Neural progenitor cell (in vitro differentiated cells): ENCODE measurements at places on chromosomes 12 and 14. TPM values are rescaled to one million over a fixed set of nuclear protein-coding genes. Genes with fewer than 3 reads are reported as not detected.

TPH2 gene
- 0.12 TPM in 1 of 2 replicates, not detected in the other for total RNA-seq

DNA sequence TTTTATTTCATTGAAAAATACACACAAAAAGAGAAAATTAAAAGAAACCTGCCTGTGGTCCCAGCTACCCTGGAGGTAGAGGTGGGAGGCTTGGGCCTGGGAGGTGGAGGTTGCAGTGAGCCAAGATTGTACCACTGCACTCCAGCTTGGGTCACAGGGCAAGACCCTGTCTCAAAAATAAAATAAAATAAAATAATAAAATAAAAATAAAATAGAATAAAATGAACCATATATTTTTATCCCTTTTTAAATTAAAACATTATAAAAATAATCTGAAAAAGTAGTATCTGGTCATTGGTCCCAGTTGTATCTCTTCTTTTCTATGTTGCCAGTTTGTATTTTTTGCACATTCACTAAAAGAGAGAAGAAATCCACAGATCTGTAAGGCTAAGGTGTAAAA is 16.7 kb upstream of the FAM234B start:
- no peak for DNase-seq

DNA sequence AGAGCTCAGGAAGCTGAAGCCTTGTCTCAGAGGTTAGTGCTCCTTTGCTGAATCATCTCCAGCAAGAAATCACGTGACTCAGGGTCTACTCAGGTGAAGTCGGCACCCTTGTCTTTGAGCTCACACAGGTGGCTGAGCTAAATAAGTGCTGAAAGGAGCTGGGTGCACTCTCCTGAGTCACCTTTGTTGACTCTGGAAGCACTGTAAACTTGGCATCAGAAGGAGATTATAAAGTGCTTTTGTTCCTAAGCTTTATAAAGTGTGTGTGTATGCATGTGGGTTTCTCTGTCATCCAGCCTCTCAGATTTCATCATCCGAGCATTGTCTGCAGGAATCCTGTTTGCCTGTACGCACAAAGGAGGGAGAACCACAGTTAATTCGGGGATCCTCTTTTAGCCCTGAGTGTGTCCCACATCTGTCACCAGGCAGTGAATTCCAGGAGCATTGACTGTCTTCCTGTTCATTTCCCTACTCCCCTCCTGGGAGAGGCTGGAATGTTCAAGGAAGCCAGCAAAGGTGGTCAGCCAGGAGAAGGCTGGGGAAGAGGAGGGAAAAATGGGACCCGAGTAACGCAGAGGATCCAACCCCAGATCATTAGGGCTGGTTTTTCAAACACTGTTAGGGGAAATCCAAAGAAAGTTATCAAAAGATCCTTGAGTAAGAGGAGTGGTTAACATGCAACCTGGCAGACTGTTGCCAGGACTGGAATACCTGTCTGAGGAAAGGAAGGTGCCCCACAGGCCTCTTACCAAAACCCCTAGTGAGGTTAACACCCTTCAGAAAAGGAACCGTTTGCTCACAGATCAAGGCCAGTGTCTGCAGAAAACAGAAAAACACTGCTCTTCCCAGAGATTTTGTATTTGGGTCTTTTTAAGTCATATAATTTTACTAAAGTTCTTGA is 157.5 kb upstream of the HIF1A start:
- DNase-seq, result peak; percentile 54

CLEC9A gene
- not detected in 2 replicates for total RNA-seq

DNA sequence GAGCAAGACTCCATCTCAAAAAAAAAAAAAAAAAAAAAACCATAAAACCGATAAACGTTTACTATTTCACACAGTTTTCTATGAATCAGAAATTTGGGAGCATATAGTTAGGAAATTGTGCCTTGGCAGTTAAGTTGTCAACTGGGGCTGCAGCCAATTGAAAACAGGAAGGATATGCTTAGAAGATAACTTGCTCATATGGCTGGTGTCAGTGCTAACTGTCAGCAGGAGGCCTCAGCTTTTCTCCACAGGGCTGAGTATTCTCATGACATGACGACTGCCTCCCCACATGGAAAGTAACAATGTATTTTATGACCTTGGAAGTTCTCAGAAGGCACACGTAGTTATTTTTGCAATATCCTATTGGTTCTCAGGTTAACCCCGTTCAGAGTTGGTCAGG is 29.6 kb upstream of the OR5AU1 start:
- no peak for DNase-seq

DNA sequence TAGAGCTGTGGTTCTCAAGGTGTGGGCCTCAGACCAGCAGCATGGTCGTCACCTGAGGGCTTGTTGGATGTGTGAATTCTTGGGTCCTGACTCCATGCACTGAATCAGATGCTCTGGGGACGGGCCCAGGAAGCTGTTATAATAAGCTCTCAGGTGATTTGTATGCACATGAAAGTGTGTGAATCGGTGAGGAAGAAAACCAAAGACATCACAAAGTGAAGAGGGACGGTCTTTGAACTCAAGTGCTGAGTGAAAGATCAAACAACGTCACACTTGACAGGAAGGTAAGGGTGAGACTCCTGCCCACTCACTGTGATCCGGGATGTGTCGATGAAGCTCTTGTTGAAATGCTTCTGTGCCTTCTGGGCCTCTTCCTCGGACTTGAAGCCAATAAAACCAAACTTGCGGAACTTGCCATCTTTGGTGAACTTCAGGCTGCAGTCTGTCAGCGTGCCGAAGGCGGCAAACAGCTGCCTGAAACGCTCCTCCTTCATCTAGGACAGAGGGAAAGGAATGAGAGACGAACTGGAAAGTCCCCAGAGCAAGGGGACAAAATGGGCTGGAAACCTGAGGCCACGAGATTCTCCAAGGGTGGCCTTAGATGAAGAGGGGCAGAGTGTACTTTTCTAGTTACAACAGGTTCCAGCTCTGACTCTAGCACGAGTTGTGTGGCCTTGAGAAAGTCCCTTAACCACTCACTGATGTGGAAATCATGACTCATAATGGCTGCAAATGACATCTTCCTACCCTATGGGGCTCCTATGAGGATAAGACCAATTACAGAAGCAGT is 4.0 kb downstream of the RBM19 start:
- DNase-seq, result no peak

DNA sequence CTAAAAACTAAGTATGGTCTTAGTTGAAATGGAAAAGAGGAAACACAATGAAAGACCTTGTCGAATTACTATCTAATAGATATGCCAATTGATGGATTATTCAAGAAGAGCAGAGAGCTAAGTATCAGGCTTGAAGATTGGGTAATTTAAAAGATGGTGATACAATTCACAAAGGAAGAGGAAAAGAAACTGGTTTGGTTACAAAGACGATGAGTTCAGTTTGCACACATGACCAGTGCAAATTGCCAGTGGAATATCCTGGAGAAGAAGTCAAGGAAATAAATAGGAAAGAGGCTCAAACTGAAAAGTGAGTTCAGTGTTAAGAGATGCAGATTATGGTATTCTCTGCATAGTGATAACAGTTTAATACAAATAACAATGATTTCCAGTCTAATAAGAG is 2.5 kb upstream of the RAP1B start:
- DNase-seq, result no peak

GRCh38 chr12:113996026-113996425 is 29.9 kb upstream of the RBM19 start:
- peak; percentile 62 for DNase-seq

DNA sequence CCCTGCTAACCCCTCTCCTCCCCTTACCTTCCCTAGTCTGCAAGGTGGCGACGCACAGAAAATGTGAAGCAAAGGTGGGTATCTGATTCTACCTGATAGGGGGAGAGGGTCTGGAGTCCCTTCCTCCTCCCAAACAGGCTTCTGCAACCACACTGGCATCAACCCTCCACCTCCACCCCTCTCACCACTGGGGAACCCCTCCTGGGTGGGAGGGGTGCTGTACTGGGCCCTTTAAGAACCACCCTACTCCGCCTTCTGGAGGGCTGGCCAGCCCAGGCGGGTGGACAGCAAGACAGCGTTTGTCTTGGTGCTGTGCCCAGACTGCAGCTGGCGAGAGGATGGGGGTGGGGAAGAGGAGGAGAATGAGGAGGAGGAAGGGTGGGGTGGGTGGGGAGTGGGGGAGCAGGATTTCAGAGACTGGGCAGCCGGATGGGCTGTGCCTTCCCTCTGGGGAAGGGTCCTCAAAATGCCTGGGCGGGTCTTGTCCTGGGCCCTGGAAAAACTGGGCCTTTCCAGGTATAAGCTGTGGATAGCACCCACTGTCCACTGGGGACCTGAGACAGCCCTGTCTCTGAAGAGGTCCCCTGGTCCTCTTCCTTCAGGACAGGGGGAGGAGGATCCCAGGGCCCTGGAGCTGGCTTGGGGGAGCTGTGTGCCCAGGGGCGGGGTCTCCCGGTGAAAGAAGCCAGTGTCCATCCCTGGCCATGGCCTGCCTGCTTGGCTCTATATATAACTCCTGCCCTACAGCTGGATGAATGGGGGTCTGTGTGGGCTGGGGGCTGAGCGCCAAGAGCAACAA is 2.8 kb downstream of the TNS2 start:
- no peak for DNase-seq

- DNase-seq, result no peak
Observed at GRCh38 chr12:49052451-49053208, 8.0 kb downstream of the KMT2D start.

TMEM132D gene
- total RNA-seq, result 1.0 and 1.1 TPM in 2 replicates

- no peak for DNase-seq
Observed at GRCh38 chr12:79778802-79779448, 88.2 kb upstream of the PAWR start.

DNA sequence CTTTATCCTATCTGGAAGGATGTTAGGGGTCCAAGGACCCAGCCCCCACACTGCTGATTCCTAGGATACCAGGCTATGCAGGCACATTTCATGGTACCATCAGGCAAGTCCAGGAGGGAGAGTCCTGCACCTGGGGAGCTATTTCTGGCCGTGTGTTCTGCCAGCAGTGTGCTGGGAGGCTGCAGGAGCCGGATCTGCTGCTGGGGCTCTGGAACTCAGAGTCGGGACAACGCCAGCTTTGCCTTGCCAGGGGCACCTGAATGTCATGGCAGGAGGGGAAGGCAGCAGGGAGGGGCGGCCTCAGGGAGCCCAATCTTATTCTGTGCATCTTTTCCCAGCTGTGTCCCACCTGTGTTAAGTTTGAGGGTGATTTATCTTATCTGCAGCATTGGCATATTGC is 17.8 kb downstream of the SRRM4 start:
- no peak for DNase-seq

DNA sequence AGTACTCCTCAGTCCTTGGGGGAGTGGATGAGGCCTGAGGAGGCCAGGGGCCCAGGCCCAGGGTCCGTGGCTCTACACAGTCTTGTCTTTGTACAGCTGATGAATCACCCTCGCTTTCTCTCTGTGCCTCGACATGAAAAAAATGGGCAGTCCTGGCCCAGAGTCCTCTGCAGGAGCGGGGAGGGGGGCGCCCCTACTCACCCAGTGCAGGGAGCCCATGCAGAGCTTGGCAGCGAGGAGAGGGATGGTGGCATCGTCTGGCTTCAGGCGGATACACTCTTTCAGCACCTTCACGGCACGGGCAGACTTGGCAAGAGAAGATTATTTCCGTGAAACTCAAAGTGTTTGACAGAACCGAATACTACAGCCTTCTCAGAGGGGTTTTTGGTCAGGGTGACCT is 159.3 kb downstream of the TTC7B start:
- no peak for DNase-seq

GRCh38 chr12:106903241-106903945 is 52.3 kb upstream of the TMEM263 start:
- peak; percentile 93 for DNase-seq

G2E3 gene
- total RNA-seq, result 95.4 and 135 TPM in 2 replicates

- no peak for DNase-seq
Observed at GRCh38 chr12:74285773-74286172, 251.9 kb upstream of the ATXN7L3B start.

- no peak for DNase-seq
Observed at GRCh38 chr12:4648104-4648500, 749 bp downstream of the AKAP3 start.

VPS37B gene
- 19.4 and 23.9 TPM in 2 replicates for total RNA-seq

DNA sequence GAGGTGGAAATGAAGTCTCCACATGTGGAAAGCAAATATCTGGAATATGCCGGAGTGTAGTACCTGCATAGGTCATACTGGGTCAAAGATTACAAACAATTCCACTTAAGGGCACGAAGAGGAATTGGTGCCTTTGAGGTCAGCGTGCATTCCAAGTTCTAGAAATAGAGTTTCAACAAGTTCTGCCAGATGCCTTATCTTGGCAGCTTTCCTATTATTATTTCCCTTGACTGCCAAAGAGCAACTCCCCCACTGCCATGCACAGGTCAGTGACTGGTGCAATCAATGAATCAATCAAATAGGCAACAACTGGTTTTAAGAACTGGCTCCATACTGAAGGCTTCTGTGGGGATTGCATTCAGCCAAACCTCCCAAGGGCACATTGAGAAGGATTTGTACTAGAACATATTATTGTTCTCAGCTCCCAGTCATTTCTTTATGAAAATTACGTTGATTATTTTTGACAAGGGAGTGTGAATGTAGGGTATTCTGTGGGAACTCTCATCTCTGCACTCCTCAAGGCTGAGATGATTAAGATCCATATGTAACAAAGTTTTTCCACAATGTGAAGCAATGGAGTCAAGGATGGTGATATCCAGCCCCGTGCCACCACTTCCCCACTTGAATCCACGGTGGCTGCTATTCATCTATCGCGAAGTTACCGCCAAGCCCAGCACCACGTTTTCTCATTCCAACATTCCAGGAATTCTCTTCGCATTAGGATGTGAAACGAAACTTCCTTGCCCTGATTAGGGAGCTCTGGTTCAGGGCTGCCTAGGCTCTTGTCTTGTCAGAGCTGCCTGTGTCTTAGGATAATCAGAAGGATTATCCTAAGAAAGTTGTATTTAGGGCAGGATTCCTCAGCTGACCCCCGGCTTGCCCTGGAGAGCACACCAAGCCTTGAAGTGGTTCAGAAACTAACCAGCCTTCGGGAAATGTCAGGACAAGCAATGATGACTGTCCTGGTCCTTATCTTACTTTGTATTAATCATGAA is 115.1 kb upstream of the PCED1B start:
- peak; percentile 91 for DNase-seq
